ENCODE measurements at places on chromosomes 13 and 19. TPM values are rescaled to one million over a fixed set of nuclear protein-coding genes. Genes with fewer than 3 reads are reported as not detected.

The CAPN12 gene
- 1.4 TPM for total RNA-seq

The PABPC3 gene
- 0.14 TPM for total RNA-seq

The C13orf42 gene
- total RNA-seq, result not detected

The MBD3L2 gene
- total RNA-seq, result not detected

The ACTMAP gene
- 2.5 TPM for total RNA-seq
